Large intestine (tissue), 12 donors: ENCODE measurements at places on chromosomes 1 and 21.

DNA sequence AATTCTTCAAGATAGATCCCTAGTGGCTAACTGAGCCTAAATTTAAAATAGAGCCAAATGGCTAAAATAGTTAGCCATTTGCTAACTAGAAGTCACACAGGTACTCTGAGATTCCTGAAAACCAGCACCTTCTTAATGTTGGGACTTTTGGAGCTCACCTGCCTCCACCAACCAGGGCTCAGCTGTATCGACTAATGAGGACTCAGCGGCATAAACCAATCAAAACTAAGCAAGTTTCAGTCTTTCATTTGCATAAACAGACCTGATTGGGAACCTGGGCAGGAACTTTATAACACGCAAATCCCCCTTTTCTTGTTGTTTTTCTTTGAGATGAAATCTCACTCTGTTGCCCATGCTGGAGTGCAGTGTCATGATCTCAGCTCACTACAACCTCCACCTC is 28.5 kb downstream of the TNFRSF9 start:
- no peak for DNase-seq

- DNase-seq, result peak; percentile 74
These were observed 14.8 kb downstream of the VANGL1 start for GRCh38 chr1:115656461-115657077.

GRCh38 chr1:220092694-220093093 is 1.2 kb upstream of the IARS2 start:
- no peak for DNase-seq

- DNase-seq, result no peak
These were observed 13.8 kb upstream of the UBL4B start for GRCh38 chr1:110098222-110099026.

GRCh38 chr21:19244502-19245187 is 841.1 kb upstream of the TMPRSS15 start:
- DNase-seq, result no peak

DNA sequence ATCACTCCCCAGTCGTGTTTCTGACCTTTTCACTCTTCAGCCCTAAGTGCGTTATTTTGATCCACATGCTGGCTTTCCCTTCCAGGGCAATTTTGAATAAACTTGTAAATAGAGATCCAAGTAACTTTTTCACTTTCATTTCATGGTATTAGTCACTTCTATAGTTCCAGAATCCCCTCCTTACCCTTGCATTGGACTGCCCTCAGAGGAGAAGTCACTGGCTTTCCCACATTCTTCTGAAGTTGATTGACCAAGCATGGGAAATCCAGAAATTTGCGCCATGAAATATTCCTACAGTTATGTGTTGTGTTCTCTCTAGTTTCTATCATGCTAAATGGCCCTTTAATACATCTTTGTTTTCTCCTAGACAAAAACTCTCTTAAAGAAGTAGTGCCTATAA is 177.3 kb upstream of the GORAB start:
- no peak for DNase-seq

GRCh38 chr21:36909901-36910561 is 56.4 kb downstream of the HLCS start:
- DNase-seq, result peak; percentile 92

- DNase-seq, result peak; percentile 81
These were observed 193.5 kb upstream of the FMN2 start for GRCh38 chr1:239898062-239898730.

DNA sequence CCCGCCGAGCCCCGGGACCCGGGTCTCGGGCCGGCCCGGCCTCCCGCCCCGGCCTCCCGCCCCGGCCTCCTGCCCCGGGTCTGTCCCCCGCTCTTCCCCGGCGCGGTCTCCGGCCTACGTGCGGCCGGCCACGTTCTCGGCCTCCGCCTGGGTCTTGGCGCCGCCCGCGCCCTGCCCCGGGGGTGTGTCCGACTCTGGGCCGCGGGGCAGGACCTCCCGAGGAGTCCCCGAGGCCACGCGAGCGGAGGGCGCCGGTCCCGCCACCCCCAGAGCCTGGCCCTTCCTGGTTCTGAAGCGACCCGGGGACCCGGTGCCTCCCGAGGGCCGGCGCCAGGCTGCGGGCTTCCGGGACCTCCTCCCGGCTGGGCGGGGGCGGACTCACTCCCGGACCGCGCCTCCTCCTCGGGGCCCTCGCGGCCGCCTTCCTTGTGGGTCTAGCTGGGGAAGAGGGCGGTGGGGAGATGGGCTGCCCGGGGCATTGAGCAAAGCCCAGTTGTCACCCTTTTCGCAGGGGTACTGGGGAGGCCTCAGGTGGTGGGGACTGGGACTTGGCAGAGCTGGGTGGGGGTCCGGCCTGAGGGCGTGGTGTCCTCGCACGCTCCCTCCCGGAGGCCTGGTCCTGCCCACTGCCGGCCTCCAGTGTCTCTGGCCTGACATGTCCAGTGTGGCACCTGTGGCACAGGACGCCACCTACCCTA is 558 bp downstream of the PFKL start:
- DNase-seq, result peak; percentile 61

GRCh38 chr1:84889437-84889836 is 3.6 kb downstream of the LPAR3 start:
- DNase-seq, result peak; percentile 60

DNA sequence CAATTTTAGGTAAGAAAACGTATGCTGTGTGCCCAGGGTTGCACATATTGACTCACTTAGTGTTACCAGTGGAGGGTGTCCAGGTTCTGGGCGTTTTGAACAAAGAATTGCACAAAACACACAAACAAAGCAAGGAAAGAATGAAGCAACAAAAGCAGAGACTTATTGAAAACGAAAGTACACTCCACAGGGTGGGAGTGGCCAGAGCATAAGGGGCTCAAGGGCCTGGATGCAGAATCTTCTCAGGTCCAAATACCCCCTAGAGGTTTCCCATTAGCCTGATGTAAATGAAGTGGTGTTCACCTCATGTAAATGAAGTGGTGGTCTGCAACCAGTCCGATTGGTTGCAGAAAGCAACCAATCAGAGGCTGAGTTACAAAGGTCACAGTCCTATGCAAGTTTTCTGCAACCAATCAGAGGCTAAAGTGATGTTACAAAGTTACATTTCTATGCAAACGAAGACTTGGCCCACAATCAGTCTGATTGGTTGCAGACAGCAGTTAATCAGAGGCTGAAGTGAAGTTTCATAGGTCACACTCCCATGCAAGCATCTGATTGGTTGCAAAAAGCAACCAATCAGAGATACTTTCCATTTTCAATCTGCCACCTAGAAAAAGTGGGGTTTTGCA is 228.3 kb downstream of the ST6GALNAC3 start:
- DNase-seq, result no peak

DNA sequence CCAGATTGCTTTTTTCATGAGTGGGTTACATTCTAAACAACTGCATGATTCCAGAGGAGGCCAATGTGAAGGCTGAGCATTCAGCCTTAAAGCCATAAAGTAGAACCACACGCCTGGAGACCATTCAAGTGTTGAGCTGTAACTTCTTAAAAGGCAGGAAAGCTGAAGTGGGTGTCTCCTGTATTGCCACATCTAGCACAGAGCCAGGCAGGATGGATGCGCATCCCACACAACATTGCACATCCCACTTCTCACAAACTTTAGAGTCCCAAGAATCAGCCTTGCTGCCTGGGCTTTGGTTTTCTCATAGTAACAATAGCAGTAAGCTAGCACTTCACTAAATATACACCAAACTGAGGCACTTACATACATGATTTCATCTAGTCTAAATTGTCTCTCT is 151.7 kb downstream of the DAB1 start:
- no peak for DNase-seq

DNA sequence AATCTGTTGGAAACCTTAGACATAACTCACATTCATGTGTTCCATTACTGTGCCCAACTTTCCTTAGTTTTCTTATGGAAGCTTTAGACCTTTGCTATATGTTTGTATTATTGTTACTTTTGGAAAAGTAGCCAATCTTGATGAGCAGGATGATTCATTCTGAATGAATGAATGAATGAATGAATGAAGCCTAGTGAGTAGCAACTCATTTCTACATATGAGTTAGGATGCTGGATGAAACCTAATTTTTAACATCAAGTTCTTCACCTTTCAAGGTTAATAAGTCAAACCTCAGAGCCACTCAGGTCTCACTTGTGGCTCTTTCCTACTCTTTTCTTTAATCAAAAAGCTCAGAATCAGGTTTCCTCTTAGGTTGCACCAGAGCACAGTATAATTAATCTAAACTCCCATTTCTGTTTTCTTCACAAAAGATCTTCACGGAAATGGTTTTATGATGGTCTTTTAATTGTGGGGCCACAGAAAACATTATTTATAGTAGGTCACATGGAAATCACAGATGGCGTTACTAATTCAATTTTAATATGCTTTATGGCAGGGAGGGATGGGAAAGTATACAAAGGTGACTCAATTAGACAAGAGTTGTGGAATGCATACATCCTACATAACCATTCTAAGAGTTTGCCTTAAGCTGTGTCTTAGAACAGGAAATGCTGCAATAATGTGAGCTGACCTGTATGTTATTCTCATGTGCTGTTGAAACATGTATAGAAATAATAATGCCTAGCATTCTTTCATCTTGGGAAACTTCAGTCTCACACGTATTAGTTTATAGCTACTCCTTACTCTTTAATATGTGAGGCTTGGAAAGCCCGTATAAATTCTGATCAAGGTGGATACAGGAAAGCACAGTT is 4.5 kb upstream of the DDX59 start:
- DNase-seq, result no peak

GRCh38 chr1:169949139-169949538 is 55.4 kb upstream of the SCYL3 start:
- no peak for DNase-seq

DNA sequence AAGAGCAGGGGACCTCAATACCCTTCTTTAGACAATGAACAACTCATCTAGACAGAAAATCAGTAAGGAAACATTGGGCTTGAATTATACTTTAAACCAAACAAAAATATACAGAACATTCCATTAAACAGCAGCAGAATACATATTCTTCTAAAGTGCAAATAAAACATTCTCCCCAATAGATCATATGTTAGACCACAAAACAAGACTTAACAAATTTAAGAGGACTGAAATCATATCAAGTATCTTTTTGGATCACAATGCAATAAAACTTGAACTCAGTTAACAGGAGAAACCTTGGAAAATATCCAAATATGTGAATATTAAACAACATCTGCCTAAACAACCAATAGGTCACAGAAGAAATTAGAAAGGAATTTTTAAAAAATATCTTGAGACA is 47.7 kb upstream of the HP1BP3 start:
- no peak for DNase-seq

GRCh38 chr1:245648749-245649522 is 494.2 kb downstream of the KIF26B start:
- no peak for DNase-seq

GRCh38 chr1:109392788-109393616 is 4.7 kb downstream of the SORT1 start:
- DNase-seq, result peak; percentile 90

- DNase-seq, result peak; percentile 25
These were observed 332.1 kb downstream of the RRAGC start for GRCh38 chr1:38527373-38527966.

- peak; percentile 67 for DNase-seq
These were observed 26.8 kb downstream of the SLC1A7 start for GRCh38 chr1:53115403-53116306.

DNA sequence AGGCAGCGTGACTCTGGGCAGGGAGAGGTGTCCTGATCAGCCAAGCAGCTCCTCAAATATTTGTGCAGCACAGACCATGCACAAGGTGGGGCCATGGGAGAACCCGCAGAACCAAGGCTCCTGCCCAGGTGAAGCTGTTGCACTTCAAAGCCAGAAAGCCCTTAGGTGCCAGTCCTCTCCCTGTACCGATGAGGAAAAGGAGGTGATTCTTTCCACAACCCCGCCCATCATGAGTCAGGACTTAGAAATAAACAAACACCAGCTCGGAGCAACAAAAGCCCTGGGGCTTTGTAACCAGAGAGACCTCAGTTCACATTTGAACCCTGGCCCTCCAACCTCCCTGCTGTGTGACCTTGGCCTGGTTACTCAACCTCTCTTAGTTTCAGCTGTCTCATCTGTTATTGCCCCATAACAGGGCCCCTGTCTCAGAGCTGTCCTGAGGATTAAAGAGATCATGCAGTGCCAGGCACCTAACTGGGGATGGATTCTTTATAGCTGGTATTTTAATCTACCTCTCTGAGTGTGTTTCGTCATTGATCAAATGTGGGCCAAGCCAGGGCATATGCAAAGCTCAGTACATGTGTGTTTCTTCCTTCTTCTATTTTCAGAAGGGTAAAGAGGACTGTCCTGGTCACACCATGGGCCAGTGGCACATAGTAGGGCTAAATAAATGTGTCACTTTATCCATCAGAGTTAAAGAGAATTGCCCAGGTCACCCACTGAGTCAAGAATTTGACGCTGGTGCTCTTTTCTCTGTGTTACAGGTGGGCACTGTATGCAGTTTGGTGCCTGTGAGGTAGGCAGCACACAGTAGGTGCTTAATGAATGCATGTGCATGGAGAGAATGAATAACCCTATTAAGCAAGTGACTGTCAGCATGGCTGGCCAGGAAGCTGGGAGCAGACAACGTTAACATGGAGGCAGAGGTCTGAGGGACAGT is 1.4 kb downstream of the LDLRAD1 start:
- peak; percentile 63 for DNase-seq

- no peak for DNase-seq
These were observed 111.7 kb upstream of the LBR start for GRCh38 chr1:225539575-225539974.

DNA sequence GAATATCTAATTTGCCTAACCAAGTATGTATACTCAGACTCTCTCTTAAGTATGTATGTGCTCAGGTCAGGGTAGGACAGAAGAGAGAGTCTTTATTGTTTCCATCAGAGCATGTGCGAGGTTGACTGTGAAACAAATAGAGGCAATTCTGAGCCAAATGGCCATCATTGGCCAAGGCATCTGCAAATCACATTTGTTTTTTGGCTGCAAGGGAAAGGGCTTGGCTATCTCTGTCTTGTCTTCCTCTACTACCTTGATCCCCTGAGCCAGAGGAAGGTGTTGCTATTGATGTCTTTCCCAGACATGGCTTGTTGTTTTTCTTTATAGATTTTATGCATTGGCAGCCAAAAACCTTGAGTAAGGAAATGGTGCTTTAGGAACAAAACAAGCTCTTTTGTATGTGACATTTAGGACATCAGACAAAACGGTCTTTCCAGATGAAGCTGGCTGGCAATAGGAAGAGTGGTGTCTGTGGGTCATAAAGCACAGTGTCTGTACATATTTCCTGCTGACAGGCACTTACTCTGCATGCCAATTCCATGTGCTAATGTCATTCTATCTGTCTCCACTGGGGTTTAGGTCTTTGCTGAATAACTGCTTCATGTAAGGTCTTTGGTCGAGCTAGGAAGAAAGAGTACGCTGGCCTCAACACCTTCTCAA is 163.3 kb downstream of the BRINP2 start:
- DNase-seq, result peak; percentile 19

DNA sequence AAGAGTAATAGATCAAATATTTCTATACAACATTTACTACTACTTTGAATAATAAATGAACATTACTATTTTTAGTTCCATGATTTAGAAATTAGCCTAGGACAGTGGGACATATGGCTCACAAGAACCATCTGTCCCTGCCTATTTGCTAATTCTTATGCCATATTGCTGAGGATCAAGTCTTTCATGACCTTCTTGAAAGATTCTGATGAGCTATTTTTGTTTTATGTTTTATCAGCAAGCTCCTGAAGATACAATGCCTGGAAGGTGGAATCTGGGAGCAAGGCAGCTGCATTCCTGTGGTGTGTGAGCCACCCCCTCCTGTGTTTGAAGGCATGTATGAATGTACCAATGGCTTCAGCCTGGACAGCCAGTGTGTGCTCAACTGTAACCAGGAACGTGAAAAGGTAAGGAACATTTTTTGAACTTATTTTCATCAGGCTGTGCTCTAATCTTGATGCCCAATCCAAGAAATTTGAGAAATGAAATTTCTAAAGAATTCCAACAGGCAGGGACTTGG is 326.7 kb downstream of the PAPPA2 start:
- no peak for DNase-seq
